ENCODE measurements at places on chromosomes 6 and 20.

DNA sequence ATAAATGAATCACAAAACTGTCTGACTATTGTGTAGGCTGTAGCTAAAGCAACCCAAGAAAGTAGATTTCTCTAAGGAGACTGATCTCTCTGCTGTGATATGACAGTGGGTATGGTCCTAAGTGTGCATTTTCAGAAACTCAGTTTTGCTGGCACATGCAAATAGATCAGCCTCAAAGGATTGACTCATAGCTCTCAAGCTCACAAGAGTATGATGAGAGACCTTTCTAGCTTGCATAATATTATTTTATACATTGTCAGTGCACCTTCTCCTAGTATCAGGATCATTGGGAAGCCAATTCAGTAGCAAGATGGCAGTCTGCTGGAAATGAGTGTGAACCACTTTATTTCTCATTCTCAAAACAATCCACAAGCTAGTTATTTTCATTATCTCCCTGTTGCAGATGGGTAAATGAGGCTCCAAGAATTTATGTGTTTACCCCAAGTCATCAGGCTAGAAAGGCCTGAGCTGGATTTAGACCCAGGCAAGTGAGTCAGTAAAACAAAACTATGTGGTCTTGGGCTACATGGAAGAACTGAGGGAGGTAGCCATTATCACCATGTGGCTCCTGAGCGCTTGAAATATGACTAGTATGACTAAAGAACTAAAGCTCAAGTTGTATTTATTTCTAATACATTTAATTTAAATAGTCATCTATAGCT lies 27.9 kb upstream of the PLCB4 start:
- no peak for ATAC-seq

DNA sequence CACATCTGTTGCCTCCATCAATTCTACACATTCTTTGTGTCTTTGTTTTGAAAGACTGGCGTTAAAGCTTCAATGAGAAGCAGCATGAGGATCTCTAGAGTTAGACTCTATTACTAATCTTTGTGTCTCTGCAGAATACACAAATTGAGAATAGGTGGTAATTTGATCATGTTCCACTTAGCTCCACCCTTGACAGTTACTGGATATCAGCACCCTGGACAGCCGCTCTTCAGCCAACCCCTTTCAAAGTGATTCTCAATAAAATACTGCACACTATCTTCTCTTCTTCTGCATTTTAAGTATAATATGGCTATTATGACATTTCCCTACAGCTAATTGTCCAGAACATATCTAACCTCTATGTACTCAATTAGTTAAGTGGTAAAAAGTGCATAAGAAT lies 54.3 kb upstream of the CNR1 start:
- ATAC-seq: no peak

GRCh38 chr6:9057937-9058336 lies 622.6 kb upstream of the SLC35B3 start:
- no peak for ATAC-seq

DNA sequence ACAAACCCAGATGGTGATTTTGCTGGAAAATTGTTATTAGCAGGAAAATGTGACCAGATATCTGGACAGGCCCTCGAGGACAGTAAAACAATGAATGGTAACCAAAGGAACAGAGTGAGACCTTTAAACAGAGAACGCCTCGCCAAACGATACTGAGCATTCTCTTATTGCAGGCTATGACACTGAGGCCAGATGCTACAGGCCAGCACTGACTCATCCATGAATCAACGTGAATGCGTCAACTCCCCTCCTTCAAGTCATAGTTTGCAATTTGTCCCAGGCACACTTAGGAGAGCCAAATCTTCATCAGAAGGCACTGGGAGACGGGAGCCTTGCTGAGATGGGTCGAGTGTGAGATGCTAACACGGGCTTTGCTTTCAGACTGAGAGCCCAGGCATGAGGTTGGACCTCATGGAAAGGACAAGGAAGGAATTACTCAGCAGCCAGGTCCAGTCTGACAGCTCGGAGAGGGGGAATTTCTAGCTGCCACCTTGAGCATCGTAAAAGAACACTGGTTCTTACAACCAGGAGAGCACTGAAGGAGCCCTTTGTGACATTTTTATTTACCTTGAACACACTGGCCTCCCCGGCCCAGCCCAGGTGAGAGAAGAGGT lies 60.7 kb downstream of the BMP7 start:
- ATAC-seq: no peak

DNA sequence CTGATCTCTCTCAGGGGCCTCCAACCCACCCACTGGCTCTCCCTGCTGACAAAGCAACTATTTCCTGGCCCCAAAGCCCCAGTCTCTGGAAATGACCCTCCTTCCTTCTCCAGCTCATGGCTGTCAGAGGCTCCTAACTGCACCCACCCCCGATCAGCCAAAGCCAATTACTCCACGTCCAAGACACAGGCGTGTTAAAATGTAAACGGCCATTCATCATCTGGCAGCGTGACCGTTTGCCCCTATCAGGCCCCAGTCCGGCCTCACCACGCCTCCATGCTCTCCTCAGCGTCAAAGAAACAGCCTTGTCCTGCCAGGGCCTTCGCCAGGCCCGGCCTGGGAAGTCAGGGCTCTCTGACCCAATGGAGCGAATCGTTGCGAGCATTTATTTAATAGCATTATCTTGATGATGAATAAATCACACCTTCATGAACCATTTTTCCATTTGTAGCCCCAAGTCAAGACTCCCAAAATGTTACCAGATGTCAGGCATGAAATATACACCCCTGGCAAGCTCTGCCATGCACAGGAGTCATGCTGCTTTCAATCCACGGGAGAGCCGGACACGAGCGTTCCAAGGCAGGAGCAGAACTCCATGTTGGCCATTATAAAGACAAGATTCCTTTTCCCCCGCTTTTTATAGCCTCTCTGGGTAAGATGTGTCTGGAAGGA lies 17.7 kb downstream of the RIPOR3 start:
- no peak for ATAC-seq

GRCh38 chr6:124283486-124283885 lies 479.8 kb downstream of the NKAIN2 start:
- no peak for ATAC-seq

DNA sequence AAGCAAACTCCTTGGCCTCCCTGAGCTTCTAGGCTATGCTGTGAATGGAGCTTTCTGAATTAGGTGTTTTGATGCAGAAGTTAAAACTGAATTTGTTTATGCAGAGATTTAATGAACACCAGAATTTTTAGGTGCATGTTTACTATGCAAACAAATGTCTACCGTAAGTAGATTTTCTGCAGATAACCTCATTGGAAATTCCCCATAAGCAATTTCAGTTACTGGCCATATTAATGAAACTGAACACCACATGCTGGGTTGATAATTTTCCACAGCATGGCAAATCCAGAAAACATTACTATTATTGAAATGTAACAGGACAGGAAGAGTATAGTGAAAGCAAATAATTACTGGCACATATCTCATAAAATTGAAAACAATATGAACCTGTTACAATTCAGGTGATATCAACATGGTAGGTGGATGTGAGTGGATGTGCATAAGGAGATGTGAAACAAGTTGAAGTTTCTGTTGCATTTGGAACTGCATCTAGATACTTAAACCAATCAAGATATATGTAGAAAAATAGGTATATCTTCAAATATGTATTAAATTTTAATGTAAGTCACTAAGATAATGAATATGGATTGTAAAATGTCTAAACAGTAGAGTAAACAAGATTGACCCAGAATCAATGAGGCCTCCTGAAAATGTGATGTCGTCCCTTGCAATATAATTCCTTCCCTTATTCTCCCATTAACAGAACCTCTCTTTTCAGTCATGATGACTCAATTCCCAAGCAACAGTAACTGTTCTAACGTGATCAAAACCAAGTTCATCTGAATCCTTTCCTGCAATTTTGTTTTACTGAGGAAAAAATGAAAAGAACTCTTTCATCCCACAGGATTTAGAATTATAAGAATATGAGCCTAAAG lies 11.0 kb downstream of the PTCHD4 start:
- no peak for ATAC-seq

GRCh38 chr20:49852522-49853080 lies 40.0 kb downstream of the SLC9A8 start:
- no peak for ATAC-seq

DNA sequence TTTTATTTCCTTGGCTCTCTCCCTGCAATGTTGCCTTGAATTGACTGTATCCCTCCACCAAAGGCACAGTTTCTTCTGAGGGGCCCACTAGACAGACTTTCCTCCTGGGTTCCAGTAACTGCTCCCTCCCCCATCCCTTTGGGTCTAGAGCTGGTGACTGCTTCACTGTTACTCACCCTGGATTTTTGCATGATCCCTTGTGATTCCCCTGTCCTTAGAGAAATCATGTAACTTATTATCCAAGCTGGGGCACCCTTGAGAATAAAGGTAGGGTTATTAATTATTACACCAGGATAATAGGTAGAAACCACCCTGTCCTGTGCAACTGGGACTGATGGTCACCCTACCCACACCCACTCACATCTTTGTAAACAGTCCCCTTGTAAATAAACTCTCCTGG lies 67.5 kb upstream of the FYN start:
- no peak for ATAC-seq

- no peak for ATAC-seq
These were observed 35.6 kb downstream of the CEP162 start for GRCh38 chr6:84191802-84192201.

DNA sequence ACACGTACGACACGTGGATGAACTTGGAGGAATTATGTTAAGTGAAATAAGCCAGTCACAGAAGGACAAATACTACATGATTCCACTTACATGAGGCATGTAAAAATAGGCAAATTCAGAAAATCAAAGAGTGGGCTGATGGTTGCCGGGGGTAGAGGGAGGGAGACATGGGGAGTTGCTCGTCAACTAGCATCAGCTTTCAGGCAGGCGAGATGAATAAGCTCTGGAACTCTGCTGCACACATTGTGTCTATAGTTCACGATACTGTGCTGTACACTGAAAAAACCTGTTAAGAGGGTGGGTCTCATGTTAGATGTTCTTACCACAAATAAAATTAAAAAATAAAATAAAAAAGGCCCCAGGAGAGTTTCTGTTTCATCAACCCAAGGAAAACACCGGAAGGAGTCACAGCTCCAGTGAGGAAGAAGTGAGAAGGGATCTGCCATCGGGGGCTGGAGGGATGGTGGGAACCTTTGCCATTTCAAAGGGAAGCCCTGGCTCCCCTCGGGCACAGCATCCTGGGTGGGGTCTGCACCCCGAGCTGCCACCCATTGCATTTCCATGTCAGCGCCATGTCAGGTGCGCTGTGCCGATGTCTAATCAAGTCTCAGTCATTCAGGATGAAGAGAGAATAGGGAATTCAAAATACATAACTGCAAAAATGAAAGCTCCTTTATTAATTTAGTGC lies 98.3 kb downstream of the SLC22A23 start:
- ATAC-seq: no peak

DNA sequence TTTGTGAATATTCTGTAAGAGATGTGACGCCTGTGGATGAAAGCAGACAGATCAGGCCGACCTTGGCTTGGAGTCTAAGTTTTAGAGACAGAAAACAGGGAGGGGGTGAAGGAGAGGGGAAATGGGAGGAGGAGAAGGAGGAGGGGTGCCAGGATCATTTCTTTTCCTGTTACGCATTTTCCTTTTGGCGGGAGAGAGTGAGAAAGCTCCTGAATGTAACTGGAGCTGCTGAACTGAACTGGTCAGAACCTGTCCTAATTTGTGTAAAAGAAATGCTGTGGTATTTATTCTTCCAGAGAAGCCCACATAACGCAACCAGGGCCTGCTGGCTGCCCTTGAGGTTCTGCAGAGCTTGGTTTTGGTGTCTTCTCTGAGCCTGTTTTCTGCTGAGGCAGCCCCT lies 41.9 kb downstream of the UTRN start:
- ATAC-seq: no peak

DNA sequence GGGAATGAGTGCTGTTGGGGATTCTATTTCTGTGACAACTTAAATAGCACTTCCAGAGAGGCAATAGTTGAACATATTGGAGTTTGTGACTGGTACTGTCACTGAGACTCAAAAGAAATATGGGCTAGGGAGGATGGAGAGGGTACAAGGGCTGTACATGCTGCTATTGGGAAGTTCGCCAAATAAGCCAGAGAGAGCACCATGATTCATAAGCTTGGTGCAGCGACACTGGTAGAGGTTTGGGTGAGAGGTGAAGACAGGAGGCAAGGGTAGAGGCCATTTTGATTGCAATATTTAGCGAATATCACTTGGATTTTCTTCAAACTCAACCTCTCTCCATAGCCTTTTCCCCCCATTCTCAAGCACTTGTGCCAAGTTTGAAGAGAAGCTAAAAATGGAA lies 214.3 kb downstream of the OGFRL1 start:
- no peak for ATAC-seq

DNA sequence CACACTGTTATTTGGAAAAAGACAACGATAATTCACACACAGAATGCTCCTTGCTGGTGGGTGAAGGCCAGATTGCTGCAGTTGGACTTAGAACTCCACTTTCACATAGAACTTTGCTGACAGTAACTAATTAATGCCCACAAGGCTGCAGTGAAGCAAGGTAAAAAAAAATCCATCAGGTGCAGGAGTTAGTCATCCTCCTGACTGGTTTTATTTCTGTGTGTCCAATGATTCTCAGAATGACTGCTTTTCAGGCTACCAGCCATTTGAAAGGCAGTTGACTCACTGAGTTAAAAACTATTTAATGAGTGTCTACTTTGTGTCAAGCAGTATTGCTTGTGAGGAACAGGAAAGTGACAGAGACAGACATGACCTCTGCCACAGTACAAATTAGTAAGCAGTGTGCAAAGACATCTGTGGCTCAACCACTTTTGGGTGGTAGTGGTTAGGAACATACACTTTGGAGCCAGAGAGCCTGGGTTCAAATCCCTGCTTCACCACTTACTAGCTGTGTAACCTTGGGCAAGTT lies 41.9 kb downstream of the ELOVL5 start:
- peak; percentile 83 for ATAC-seq

DNA sequence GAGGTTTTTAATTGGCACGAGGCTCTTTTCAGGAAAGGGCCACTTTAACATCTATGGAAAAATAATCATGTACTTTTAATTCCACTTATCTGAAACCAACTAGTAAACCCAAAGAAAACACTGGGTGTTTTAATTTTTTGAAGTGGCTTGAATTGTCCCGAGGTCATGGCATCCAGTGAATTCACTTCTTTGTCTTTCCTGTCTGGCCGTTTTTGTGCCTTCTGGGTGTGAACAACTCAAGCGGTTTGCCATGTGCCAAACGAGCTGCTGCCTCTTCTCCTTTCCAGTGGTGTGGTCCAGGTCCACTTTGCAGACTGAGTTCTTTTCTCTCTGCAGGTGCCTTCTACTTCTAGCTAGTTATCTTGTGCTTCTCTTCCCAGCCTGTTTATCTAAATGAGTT lies 117.5 kb downstream of the PLCB4 start:
- ATAC-seq: no peak

- no peak for ATAC-seq
These were observed 36.9 kb upstream of the NT5E start for GRCh38 chr6:85412911-85413430.

GRCh38 chr6:108638993-108639392 lies 78.3 kb downstream of the FOXO3 start:
- no peak for ATAC-seq
